ENCODE measurements at places on chromosomes 4 and X.
A peak's percentile ranks its signal among the peaks of the same experiment; 100 is the strongest.

DNA sequence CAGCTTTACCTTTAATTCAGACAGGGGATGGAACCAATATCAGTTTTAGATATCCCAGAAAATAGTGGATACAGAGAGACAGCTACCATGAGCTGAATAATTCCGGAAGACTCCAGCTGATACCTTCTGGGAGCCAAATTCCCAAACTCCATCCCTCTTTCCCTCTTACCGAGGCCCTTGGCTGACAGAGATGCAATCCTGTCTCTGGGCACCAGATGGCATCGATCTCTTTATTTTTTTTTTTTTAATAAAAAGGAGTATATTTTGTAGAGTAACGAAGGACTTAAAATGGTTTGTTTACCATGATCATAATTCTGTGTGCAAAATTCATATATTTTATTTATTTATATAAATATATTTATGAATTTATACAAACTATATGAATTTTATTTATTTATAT is 31.0 kb downstream of the RAB40A start:
- no peak for DNase-seq

DNA sequence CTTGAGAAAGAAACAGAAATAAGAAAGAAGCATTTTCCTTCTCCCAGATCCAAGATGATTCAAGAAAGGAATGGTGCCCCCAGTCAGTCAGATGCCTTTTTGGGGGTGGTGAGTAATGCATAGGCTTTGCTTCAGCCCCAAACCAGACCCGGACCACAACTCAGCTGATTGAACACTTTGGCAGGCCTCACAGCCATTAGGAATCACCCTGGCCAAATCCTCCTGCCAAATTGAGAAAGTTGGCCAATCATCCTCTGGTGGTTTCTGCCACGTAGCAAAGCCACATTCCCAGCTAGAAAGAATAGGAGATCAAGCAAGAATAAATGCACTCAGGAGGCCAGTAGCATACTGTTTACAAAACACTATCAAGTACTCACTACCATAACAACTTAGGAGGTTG is 33.7 kb downstream of the FRMD7 start:
- no peak for DNase-seq

DNA sequence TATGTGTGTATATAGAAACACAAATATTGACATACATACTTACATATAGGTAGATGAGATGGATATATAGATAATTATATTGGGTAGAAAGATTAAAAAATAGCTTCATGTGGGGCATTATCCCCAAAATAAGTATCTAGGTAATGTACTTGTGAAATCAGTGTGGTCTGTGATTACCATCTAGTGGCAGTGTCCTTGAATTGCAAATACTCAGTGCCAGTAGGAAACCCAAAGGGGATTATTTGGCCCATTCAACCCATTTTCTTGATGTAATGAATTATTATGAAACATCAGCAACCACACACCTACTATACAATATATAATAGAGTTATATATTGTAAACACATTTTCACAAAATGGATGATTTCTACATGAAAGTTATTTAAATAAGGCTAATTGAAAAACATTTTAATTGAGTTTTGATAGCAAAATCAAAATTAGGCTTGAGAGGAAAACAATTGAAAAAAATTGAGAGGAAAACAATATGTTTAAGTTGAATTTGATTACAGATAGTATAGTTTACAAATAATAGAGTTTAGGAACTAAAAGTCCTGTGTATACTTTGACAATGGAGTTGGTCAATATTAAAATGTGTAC is 389.4 kb downstream of the GALNTL6 start:
- no peak for DNase-seq

GRCh38 chr4:78788007-78788889 is 12.1 kb downstream of the BMP2K start:
- no peak for DNase-seq

GRCh38 chrX:109959356-109959871 is 43.5 kb upstream of the TMEM164 start:
- no peak for DNase-seq

- peak; percentile 4 for DNase-seq
Measured at GRCh38 chr4:110198049-110198434, 373 bp downstream of the ELOVL6 start.

DNA sequence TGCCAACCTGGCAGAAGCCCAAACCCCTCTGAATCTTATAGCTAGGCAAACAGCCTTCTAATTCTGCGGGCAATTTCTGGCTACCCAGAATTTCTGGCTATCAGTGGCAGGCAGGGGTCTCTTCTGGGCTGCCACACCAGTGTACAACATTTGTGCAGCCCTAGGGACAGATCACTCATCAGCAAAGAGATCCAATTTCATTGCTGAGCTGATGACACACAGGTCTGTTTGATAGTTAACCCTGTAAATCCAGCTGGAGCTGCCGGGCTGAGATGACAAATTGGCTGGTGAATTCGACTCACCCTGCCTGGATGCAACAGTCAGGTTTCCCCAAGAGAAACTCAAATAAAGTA is 2.4 kb downstream of the MID1 start:
- DNase-seq = no peak

DNA sequence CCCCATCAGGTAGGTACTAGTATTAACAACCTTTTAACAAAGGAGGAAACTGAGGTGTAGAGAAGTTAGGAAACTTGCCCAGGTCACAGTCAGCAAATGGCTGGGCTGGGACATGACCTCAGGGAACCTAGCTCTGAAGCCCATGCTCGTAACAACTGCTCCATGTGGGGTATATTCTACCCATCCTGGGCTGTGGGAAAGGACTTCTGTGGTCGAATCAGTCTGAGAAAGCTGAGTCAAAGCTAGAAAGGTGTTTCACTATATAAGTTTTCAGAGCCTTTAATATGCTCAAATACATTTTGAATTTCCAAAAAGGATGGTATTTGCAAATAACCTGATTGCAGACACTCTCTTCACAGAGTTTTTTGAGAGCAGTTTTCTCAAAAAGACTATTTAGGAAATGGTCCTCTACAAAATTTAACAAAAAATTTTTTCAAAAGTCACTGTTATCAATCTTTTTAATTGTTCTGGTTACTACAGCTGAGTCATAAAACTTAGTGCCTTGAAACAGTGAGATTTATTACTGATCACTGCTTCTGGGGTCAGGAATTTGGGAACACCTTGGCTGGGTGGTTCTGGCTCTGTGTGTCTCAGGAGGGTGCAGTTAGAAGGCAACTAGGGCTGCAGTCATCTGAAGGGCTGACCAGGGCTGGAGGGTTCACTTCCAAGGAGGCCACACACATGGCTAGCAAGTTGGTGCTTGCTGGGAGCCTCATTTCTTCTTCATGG is 53.6 kb downstream of the NSG1 start:
- no peak for DNase-seq

DNA sequence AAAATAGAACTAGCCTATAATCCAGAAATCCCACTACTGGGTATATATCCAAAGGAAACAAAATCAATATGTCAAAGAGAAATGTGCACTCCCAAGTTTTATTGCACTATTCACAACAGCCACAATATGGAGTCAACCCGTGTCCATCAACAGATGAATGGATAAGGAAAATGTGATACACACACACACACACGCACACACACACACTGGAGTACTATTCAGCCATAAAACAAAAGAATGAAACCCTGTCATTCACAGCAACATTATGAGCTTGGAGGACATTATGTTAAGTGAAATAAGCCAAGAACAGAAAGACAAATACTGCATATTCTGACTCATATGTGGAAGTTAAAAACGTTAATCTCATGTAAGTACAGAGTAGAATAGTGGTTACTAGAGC is 5.8 kb upstream of the FHL1 start:
- DNase-seq = no peak

DNA sequence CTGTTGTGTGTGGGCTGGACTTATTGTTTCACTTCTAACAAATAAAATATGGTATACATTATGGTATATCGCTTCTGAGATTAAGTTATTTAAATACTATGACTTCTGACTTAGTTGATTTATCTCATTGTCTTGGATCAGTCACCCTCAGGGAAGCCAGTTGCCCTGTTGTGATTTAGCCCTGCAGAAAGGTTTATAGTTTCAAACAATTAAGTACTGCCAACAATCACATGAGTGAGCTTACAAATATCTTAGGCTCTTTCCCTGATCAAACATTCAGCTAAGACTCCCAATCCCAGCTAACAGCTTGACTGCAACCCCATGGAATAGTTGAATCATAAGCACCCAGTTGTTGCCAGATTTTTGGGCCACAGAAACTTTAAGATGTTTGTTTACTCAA is 85.4 kb downstream of the MAGEC1 start:
- no peak for DNase-seq

DNA sequence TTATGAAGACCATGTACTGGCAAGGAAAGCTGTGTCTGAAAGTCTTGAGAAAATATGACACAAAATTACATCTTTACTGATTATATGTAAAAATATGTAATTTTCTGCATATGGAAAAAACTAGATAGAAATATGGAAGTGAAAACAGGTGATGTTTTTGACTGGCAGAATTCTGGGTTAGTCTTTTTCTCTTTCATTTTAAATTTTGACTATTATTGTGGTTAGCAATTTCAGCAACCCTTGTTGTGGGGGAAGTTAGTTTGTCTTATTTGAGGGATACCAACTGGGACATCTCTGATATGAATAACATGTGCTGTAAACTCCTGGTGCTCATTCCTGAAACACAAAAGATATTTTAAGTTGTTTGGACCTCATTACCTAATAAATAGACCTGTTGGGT is 49.9 kb upstream of the CPEB2 start:
- no peak for DNase-seq

- no peak for DNase-seq
Measured at GRCh38 chrX:110384490-110384889, 25.8 kb downstream of the RTL9 start.

Measured in activated CD4-positive, alpha-beta T cell treated with anti-CD3 and anti-CD28 coated beads, Interleukin-2, amount 50 U/mL, for 1 hour (primary cell).